ENCODE measurements at places on chromosomes 6 and 20. TPM values are rescaled to one million over a fixed set of nuclear protein-coding genes. Genes with fewer than 3 reads are reported as not detected.

DNA sequence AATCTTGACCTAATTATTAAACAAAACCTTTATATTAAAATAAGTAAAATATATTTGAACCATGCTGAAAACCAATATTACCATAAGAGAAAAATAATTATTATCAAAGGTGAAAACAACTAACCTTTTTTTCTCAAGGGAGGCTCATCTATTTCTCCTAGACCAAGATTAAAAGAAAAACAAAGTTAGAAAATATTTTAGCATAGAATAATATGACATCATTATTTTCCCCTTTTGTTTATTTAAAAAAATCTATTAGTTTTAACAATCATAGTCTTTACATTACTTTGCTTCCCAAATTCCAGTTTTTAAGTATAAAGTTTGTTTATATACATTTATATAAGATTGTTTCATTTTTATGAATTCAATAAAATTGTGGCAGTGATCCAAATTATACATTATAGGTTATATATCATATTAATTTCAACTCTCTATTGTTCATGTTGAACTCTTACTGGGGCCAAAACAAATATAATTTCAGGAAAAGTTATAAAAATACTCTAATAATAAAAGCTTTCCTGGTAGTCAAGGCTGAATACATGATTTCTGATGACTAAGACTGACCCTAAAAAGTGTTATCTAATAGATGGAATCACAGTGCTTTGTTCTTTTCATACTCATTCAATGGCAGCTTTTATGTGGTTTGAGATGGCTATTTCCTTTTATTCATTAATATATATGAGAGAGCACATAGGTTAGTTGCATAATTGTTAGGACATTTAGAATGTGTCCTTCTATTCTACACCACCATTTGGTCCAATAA, 89.4 kb downstream of the TRDN start:
- no peak overlapping the region for H3K4me3 ChIP-seq
- H3K27me3 ChIP-seq, result no peaks in the 10 kb centered on the region
- H3K27ac ChIP-seq, result no peak overlapping the region
- DNase-seq, result no peak
- no peaks in the 10 kb centered on the region for H3K36me3 ChIP-seq

DNA sequence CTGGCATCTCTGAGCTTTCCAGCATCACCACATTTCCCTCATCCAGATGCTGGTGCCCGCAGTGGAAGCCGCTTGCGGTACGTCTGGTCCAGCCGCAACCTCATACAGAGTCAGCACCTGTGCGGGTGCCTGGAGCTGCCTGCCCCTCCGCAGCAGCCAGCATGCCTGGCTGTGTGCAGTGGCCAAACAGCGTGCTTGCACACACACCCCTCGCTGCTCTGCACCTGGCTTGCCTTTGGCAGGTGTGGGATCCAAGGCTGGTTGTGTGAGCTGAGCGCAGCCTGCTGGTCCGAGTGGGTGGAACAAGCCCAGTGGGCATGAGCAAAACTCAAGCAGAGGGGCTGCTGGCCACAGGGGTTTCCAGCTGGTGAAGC, 3.1 kb upstream of the HINT3 start:
- H3K27ac ChIP-seq, result no peak overlapping the region
- DNase-seq, result no peak
- peaks cover 17% of the 10 kb centered on the region for H3K4me1 ChIP-seq
- H3K36me3 ChIP-seq, result no peaks in the 10 kb centered on the region

DNA sequence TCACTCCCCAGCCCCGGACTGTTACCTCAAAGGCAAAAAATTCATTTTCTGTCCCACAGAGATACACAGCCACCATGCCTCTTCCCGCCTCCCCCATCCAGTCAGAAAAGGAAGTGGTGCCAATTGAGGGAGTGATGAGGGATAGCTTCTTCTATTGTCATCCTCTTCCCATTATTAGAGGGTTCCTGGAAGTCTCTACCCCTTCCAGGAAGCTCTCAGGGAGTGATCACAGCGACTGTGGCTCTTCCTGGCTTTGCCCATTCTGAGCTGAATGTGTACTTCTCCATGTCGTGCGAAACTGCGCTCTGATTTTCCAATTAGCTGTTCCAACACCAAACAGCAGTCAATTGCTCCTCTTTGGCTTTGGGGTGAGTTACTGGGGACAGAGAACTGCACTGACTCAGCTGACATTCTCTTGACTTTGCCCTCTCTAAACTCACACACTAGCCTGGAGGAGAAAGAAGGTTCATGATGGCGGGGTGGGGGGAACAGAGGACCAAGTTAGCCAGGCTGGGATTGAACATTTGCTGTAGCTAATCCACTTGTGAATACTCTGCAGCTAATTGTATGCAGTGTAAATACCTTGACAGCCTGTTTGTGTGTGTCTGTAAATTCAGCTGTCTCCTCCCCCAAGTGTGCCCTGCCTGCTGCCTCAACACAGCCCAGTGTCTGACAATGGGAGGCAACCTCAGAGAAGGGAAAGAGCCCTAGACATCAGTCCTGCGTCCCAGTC, 2.4 kb upstream of the MDGA1 start:
- no peak overlapping the region for H3K27ac ChIP-seq
- no peak overlapping the region for H3K4me3 ChIP-seq
- H3K36me3 ChIP-seq, result no peaks in the 10 kb centered on the region
- peaks cover 19% of the 10 kb centered on the region for H3K27me3 ChIP-seq
- peaks cover 24% of the 10 kb centered on the region for H3K4me1 ChIP-seq
- no peak for DNase-seq

- no peak overlapping the region for H3K27ac ChIP-seq
- H3K36me3 ChIP-seq, result no peaks in the 10 kb centered on the region
- no peaks in the 10 kb centered on the region for H3K4me1 ChIP-seq
- DNase-seq, result no peak
Observed at GRCh38 chr6:89311853-89312531, 3.1 kb downstream of the GABRR2 start.

GRCh38 chr20:57476641-57477461, 48.1 kb downstream of the CTCFL start:
- H3K4me3 ChIP-seq, result no peak overlapping the region
- H3K27me3 ChIP-seq, result no peaks in the 10 kb centered on the region
- H3K27ac ChIP-seq, result no peak overlapping the region
- no peak for DNase-seq
- no peaks in the 10 kb centered on the region for H3K36me3 ChIP-seq
- peaks cover 42% of the 10 kb centered on the region for H3K4me1 ChIP-seq

GRCh38 chr6:56567501-56567900, 75.2 kb downstream of the DST start:
- H3K36me3 ChIP-seq, result no peaks in the 10 kb centered on the region
- no peak overlapping the region for H3K27ac ChIP-seq
- no peaks in the 10 kb centered on the region for H3K4me1 ChIP-seq

DNA sequence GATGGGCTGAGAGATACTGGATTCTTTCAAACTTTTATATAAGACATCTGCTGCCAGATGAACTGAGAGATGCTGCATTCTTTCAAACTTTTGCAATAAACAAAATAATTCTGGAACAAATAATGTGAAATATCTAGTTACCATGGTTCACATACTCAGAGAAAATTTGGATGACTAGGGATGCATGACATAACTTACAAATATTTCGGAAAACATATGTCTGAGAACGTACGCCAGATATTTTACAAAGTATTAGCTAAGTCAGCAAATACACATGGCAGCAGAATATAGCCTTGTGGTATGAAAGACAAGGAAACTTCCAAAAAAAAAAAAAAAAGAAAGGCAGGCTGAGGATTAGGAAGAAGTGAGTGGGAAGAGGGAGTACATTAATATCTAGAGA, 113.3 kb upstream of the TRAF3IP2 start:
- H3K27me3 ChIP-seq, result no peaks in the 10 kb centered on the region
- H3K27ac ChIP-seq, result no peak overlapping the region
- peaks cover 37% of the 10 kb centered on the region for H3K36me3 ChIP-seq
- no peak overlapping the region for H3K4me3 ChIP-seq
- H3K4me1 ChIP-seq, result peaks cover 70% of the 10 kb centered on the region

DNA sequence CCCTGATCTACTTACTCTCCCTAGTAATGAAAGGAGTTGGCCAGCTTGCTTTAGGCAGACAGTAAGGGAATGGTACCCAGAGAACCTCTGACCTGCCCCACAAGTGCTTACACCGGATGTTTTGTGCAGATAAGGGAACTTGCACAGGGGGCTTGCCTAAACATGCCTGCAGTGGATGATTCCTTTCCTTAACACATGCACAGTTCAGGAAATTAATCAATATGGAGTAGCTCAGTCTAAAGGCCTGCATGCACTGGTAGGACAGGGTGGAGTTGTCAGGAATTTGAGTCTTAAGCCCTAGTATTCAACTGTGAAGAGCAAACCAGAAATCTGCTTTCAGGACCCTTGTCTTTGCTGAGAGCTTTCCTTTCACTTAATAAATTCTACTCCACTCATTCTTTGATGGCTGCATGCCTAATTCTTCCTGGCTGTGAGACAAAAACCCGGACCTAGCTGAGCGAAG, 3.9 kb upstream of the TRIM38 start:
- H3K27me3 ChIP-seq, result no peaks in the 10 kb centered on the region
- H3K27ac ChIP-seq, result no peak overlapping the region
- H3K4me3 ChIP-seq, result peak overlapping the region; percentile 52
- H3K36me3 ChIP-seq, result no peaks in the 10 kb centered on the region
- no peak for DNase-seq

DNA sequence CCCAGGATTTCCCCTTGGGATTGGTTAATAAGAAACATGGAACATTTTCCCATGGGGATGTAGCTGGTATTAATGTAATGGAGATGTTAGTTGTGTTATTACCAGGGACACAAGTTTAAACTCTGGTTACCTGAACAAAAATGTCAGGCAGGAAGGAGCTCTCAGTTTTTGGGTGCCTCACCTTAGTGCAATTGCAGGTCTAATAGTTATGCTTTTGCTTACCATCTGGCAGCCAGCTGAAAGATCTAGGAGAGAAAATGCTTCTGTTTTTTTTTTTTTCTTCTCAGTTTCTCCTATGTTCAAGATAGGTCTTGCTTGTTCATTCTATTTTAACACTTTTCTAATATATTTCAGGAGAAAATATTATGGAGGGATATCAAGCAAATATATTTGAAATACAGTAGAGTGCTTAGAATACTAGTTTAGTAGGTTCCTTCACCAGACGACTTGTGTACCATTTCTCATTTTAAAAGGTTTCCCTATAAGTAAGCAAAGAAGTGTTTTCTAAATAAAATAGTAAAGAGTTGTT, 4.2 kb upstream of the UBE2J1 start:
- no peak overlapping the region for H3K27ac ChIP-seq
- no peaks in the 10 kb centered on the region for H3K27me3 ChIP-seq
- no peaks in the 10 kb centered on the region for H3K36me3 ChIP-seq
- H3K4me1 ChIP-seq, result peaks cover 25% of the 10 kb centered on the region

GRCh38 chr20:13996265-13996664, 949 bp downstream of the MACROD2 start:
- no peak for DNase-seq
- no peaks in the 10 kb centered on the region for H3K36me3 ChIP-seq
- no peak overlapping the region for H3K4me3 ChIP-seq
- no peaks in the 10 kb centered on the region for H3K27me3 ChIP-seq

- H3K36me3 ChIP-seq, result no peaks in the 10 kb centered on the region
- no peak overlapping the region for H3K27ac ChIP-seq
- no peak overlapping the region for H3K4me3 ChIP-seq
- no peaks in the 10 kb centered on the region for H3K27me3 ChIP-seq
Observed at GRCh38 chr6:20412682-20413073, 11.0 kb downstream of the E2F3 start.

- H3K4me1 ChIP-seq, result no peaks in the 10 kb centered on the region
- H3K27ac ChIP-seq, result no peak overlapping the region
- H3K4me3 ChIP-seq, result no peak overlapping the region
Observed at GRCh38 chr6:120545353-120545752, 788.9 kb downstream of the TBC1D32 start.

- peaks cover 54% of the 10 kb centered on the region for H3K36me3 ChIP-seq
- H3K27ac ChIP-seq, result no peak overlapping the region
- no peaks in the 10 kb centered on the region for H3K27me3 ChIP-seq
- H3K4me3 ChIP-seq, result no peak overlapping the region
- peaks cover 32% of the 10 kb centered on the region for H3K4me1 ChIP-seq
- no peak for DNase-seq
Observed at GRCh38 chr6:36510365-36510764, 36.9 kb downstream of the STK38 start.

- DNase-seq, result no peak
- no peaks in the 10 kb centered on the region for H3K27me3 ChIP-seq
- H3K4me3 ChIP-seq, result no peak overlapping the region
- H3K4me1 ChIP-seq, result no peaks in the 10 kb centered on the region
Observed at GRCh38 chr6:170159022-170159965, 131.6 kb downstream of the DLL1 start.

GRCh38 chr6:98335594-98335993, 498.8 kb upstream of the POU3F2 start:
- no peaks in the 10 kb centered on the region for H3K27me3 ChIP-seq
- H3K27ac ChIP-seq, result no peak overlapping the region
- H3K4me3 ChIP-seq, result no peak overlapping the region
- H3K36me3 ChIP-seq, result no peaks in the 10 kb centered on the region
- no peak for DNase-seq

GRCh38 chr6:143549221-143549948, 37.9 kb upstream of the FUCA2 start:
- H3K36me3 ChIP-seq, result no peaks in the 10 kb centered on the region
- no peak for DNase-seq
- H3K4me1 ChIP-seq, result peaks cover 53% of the 10 kb centered on the region

DNA sequence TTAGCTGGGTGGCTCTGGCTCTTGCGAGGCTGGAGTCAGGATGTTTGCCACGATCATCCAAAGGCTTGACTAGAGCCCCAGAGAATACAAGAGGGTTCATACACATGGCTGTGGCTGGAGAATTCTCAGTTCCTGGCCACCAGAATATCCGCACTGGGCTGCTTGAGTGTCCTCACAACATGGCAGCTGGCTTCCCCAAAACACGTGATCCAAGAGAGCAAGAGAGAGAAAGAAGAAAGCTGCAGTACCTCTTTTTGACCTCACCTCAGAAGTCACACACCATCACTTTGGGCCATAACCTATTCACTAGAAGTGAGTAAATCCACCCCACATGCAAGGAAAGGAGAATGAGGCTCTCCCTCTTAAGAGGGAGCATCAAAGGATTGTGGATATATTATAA, 21.5 kb upstream of the BPIFB1 start:
- no peaks in the 10 kb centered on the region for H3K36me3 ChIP-seq
- no peak overlapping the region for H3K4me3 ChIP-seq
- H3K27me3 ChIP-seq, result peaks cover 4% of the 10 kb centered on the region

DNA sequence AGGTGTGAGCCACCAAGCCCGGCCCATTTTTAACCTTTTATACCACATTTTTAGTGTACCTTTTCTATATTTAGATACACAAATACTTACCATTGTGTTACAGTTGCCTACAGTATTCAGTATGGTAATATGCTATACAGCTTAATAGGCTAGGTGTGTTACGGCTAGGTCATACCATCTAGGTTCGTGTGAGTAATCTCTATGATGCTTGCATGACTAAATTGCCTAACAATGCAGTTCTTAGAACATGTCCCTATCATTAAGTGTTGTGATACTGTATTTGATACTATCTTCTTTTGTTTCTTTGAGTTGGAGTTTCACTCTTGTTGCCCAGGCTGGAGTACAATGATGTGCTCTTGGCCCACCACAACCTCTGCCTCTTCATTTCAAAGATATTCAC, 387.7 kb upstream of the SASH1 start:
- no peak for DNase-seq
- no peaks in the 10 kb centered on the region for H3K4me1 ChIP-seq
- H3K4me3 ChIP-seq, result no peak overlapping the region
- H3K36me3 ChIP-seq, result no peaks in the 10 kb centered on the region

GRCh38 chr6:25066593-25066992, 130.8 kb upstream of the RIPOR2 start:
- H3K4me3 ChIP-seq, result no peak overlapping the region
- H3K27ac ChIP-seq, result no peak overlapping the region
- H3K36me3 ChIP-seq, result no peaks in the 10 kb centered on the region
- no peaks in the 10 kb centered on the region for H3K4me1 ChIP-seq

The EYS gene
- not detected for total RNA-seq

The WFDC10B gene
- total RNA-seq, result not detected

The MYL9 gene
- not detected for total RNA-seq

The SYTL3 gene
- total RNA-seq, result 102 TPM

The HUS1B gene
- 1.1 TPM for total RNA-seq

The EPHA7 gene
- not detected for total RNA-seq

The COL9A3 gene
- total RNA-seq, result not detected

The TMEM200A gene
- 1.4 TPM for total RNA-seq

Measured in CD8-positive, alpha-beta memory T cell (primary cell).